ENCODE measurements at places on chromosomes 12 and 14.

DNA sequence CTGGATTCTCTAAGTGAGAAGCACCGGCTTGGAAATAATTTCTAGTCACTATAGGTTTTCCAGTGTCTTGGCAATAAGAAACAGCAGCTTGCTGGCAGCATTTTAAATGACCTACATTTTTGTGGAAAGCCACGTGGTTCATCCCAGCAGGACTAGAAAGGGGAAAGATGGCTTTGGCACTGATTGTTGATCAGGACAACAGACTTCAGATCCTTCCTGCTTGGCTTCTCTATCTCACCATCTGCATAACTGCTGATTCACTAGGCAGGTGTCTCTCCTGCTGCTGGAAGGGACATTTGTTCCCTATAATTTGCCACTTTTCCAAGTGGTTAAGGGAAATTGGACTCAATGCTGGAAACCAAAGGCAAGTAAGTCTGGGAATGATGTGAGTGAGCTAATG is 131.0 kb downstream of the TTC8 start:
- no peak for DNase-seq

- DNase-seq: no peak
Observed at GRCh38 chr14:29085546-29085945, 319.0 kb downstream of the FOXG1 start.

GRCh38 chr14:65000898-65001591 is 14.3 kb downstream of the FNTB start:
- DNase-seq: no peak

DNA sequence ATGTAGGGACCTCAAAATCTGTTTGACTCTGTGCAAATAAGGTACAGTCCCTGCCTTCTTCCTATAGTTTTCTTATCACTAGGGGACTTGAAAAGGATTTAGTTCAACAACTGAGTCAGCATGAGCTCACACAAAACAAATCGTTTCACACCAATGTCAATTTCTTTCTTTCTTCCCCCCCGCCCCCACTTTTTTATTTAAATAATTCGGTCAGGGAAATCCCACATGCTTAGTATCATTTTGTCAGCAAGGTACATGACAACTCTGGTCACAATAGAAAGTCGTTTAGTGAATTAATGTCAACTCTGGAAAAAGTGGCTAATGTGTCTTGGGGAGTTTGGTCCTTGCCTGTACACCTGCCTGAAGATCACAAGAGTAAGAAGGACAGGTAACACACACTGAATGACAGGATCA is 232.2 kb upstream of the PLEKHG7 start:
- DNase-seq: no peak

DNA sequence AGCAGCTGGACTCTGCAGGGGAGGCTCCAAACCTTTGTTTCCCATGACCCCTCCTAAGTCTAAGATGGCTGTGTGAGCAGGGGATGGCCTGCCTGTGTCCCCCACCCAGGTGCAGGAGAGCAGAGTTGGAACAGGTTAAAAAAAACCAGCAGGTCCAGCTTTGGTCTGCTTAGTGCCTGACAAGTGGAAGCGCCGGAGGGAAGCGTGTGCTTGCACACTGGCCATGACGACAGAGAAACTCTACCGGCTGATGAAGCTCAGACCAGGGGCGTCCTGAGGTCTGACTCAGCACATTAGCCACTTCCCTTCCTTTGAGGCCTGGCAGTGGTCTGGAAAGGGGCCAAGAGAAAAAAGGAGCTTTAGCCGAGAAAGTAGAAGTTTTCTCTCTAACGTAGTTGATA is 280.1 kb downstream of the VRK1 start:
- DNase-seq: no peak

DNA sequence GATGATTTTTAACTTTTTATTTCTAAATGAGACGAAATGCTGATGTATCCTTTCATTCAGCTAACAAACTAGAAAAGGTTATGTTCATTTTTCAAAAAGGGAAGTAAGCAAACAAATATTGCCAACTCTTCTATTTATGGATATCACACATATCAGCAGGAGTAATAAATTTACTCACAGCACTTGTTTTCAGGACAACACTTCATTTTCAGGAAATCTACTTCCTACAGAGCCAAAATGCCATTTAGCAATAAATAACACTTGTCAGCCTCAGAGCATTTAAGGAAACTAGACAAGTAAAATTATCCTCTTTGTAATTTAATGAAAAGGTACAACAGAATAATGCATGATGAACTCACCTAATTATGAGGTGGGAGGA is 139.6 kb downstream of the HMGA2 start:
- no peak for DNase-seq

DNA sequence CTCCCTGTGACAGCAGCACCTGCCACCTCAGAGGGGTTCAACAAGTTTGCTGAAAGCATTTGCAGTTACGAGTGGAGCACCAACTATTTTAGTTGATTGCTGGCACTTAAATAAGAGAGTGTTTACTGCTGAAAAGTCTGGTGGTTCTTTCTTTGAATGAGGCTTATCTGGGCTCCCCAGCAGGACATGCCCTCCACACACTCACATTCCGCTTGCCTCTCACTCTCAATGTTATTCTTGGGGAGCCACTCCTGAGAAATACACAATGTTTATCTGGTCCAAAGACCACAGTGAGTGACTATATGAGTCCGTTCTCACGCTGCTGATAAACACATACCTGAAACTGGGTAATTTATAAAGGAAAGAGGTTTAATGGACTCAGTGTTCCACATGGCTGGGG is 31.9 kb downstream of the NT5DC3 start:
- DNase-seq: no peak

DNA sequence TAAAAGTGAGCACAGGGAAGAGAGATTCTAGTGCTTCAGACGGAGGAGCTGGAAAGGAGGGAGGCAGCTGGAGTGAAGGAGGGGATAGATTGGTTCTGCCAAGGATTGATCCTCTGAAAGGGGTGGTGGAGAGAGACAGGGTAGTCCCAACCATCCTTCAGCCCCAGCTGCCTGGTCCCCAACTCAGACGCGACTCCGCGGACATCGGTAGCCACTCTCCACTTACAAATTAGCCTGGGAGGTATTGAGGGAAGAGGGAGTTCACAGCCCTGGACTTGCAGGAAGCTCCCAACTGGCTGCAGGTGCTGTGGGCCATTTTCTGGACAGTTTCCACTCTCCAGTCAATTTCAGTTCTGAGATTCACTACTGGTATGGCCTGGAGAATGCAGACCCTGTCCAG is 1.2 kb downstream of the PLEKHD1 start:
- no peak for DNase-seq

DNA sequence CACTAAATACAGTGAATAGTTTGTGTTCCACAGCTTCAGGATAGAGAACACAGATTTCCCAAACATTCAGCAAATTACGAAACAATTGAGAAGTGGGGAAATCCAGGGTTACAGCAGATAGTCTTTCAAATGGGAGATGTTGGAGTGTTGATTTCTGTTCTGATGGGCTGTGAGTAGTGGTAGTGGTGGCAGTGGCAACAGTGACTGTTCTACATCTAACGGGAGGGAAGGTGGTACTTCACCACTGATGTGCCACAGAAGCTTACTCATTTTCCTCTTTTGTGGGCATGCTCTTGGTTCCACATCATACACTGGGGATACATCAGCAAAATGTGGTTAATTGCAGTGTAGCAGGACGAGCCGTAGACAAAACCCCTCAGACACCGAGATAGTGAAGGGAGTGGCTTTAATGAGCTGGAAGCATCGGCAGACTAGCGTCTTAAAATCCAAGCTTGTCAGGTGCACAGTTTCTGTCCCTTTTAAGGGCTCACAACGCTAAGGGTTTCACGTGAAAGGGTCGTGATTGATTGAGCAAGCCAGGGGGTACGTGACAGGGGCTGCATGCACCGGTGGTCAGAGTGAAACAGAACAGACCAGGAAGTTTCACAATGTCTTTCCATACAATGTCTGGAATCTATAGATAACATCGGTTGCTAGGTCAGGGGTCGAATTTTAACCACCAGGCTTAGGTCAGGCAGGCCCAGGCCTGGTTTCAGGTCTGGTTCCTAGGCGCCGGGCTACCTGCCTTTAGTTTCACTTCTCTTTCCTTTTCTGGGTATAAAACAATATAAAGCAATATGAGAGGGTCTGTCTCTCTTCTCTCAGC is 330.6 kb upstream of the FBXO33 start:
- no peak for DNase-seq

GRCh38 chr14:73455294-73455693 is 3.1 kb downstream of the NUMB start:
- no peak for DNase-seq

GRCh38 chr14:58836303-58836974 is 198.7 kb downstream of the DACT1 start:
- DNase-seq: no peak

Measured in NCI-H2107 (cell line).